Kidney epithelial cell (primary cell): ENCODE measurements at places on chromosomes 6 and 20.

GRCh38 chr20:35947489-35947888, 6.8 kb downstream of the SCAND1 start:
- DNase-seq: no peak

- DNase-seq: no peak
Observed at GRCh38 chr20:22562620-22563019, 21.8 kb downstream of the FOXA2 start.

DNA sequence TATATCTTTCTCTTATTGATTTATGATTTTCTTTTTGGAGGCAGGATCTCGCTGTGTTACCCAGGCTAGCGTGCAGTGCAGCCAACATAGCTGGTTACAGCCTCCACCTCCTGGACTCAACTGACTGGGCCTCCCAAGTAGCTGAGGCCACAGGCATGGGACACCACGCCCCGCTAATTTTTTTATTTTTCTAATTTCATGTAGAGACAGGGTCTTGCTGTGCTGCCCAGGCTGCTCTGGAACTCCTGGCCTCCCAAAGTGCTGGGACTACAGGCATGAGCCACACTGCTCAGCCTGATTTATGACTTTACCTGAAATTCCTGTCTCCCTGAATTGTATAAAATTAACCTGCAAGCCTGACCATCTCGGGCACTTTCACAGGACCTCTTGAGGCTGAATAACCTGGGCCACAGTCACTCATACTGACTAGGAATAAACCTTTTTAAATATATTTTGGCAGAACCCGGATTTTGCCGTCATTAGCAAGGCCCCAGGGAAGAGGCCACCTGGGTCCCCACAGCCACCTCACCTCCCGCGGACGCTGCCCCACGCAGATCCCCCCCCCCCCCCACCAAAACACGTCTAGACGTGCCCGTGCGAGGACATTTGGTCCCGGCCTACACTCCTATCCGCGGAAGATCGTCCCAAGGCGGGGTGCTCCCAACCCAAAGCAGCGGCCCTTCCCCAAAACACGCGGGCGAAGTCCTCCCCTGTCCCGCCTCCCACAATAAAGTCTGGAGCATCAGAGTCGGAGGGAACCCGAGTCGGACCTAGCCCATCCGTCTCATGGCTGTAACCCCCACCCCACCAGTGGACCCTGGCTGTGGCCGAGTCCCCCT, 902 bp downstream of the ZNF337 start:
- no peak for DNase-seq

GRCh38 chr20:24587384-24588046, 118.1 kb downstream of the SYNDIG1 start:
- no peak for DNase-seq

GRCh38 chr6:143928853-143929252, 64.6 kb downstream of the ZC2HC1B start:
- DNase-seq: no peak

- DNase-seq: no peak
Observed at GRCh38 chr6:5592886-5593519, 331.7 kb downstream of the FARS2 start.

- no peak for DNase-seq
Observed at GRCh38 chr6:303948-304558, 11.8 kb downstream of the DUSP22 start.

GRCh38 chr6:152094992-152095592, 287.6 kb downstream of the ESR1 start:
- peak; percentile 99 for DNase-seq

- no peak for DNase-seq
Observed at GRCh38 chr6:22653980-22654610, 84.7 kb downstream of the HDGFL1 start.

DNA sequence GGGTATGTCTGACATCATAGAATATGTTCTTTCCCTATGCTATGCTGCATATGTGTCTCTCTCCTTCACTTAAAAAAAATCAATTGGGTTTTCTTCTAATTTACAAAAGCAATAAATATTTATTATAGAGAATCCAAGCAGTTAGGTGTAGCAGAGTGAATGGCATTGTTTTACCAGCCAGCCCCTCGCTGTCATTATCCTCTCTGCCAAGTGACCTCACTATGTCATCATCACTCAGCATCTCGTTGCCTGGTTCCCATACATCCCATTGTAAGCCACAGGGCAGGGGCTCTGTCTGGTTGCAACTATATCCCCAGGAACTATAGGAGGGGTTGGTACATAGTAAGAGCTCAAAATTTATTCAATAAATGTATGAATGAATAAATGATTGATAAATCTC, 31.3 kb downstream of the KIAA0319 start:
- DNase-seq: no peak

GRCh38 chr20:46959081-46959692, 64.5 kb downstream of the EYA2 start:
- DNase-seq: peak; percentile 47
